ENCODE measurements at places on chromosomes 16 and 17.

DNA sequence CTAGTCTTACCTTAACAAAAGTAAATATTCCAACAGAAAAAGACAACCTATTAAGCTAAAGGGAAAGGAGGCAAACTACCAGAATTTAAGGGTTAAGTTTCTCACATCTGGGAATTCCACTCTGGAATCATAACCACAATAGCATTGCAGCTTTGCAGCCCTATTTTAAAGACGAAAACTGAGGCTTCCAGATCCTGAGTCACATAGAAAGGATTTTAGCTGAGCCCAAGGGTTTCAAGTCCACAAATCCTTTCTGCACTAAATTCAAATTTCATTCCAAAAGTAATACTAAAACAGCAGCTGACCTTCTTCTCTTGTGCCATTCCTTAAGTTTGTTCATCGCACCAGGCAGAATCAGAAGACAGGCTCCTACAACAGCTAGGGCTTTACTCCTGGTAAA is 17.8 kb downstream of the XYLT1 start:
- DNase-seq, result no peak

- no peak for DNase-seq
Measured at GRCh38 chr16:17504050-17504449, 33.3 kb upstream of the XYLT1 start.

DNA sequence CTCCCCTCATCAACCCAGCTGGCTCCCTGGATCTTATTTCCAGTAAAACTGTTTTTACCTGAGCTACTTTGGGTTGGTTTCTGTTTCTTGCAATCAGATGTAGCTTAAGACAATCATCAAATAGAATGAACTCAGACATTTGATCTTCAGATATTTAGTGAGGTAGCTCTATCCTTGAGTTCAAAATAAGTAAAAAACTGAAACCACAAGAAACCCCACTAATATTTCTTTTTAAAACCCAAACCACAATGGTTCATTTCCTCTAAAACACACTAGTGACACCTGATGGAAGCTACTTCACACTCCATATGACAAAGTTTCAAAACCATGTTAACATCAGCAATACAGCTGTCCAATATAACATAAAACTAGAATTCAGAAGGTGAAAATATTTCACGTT is 37.8 kb downstream of the CACNG1 start:
- DNase-seq, result no peak

- DNase-seq, result peak; percentile 85
Measured at GRCh38 chr16:1331712-1332617, 1.5 kb upstream of the BAIAP3 start.

GRCh38 chr16:64133366-64133765 is 988.5 kb downstream of the CDH11 start:
- DNase-seq, result no peak

GRCh38 chr16:86090461-86091170 is 191.7 kb downstream of the IRF8 start:
- DNase-seq, result no peak

GRCh38 chr16:50640391-50640790 is 40.7 kb downstream of the SNX20 start:
- DNase-seq, result no peak

- DNase-seq, result no peak
Measured at GRCh38 chr17:8189041-8189710, 804 bp downstream of the BORCS6 start.

DNA sequence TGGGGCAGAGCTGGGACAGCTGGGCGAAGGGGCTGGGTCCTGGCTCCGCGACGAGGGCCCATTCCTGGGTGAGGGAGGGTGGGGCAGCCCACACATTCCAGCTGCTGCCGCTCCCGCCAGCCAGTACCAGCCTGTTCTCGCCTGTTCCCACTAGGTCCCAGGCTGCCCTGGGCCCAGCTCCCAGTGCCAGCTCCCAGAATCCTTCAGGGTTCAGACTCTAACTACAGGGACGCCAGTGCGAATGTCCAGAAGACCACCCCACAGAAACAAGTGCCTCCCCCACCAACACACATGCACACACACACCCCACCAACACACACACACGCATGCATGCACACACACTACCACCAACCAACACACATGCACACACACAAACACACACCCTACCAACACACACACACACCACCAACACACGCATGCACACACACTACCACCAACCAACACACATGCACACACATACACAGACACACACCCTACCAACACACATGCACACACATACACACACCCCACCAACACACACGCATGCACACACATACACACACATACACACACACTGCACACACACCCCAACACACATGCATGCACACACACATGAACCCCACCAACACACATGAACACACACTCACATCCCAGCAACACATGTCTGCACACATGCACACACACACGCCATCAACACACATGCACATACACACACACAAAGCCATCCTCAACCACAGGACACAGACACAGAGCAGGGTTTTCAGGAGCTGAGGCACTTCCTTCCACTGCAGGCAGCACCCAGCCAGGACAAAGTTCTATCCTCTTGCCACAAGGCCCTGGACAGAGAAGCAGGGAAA is 27.5 kb upstream of the KRT17 start:
- DNase-seq, result no peak

DNA sequence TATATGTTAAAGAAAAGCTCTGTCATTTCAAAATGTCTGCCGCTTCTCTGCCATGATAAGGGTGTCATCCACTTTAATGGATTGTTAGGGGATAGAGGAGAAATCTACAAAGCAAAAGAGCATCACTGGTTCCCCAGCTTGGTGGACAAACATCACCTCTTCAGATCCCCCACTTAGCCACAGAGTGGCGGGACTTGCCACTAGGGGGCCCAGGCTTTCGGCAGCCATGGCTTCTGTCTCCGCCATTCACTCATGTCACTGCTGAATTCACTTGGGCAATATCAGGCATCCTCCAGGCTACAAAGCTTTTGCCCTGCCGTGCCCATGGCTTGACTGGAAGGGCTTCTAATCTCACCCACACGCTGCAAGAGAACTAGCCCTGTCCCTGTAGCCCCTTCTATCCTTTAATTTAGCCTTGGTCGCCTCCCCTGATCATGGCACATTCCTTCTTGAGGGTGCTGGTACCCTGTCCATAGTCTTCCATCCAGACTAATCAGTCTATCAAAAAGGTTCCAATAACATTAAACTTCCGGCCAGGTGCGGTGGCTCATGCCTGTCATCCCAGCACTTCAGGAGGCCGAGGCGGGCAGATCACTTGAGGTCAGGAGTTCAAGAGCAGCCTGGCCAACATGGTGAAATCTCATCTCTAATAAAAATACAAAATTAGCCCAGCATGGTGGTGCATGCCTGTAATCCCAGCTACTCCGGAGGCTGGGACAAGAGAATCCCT is 34.7 kb downstream of the SBK1 start:
- DNase-seq, result peak; percentile 78

- no peak for DNase-seq
Measured at GRCh38 chr16:72788269-72788809, 259.6 kb downstream of the ZFHX3 start.

All from iPS-NIHi11 (cell line).